ENCODE measurements at places on chromosomes 7 and 10.

GRCh38 chr10:58870070-58870469 is 306.4 kb upstream of the PHYHIPL start:
- DNase-seq: no peak

- DNase-seq: no peak
These were observed 24.3 kb upstream of the TMEM26 start for GRCh38 chr10:61477451-61477850.

GRCh38 chr7:20240080-20240926 is 23.1 kb upstream of the MACC1 start:
- no peak for DNase-seq

- no peak for DNase-seq
These were observed 45.6 kb downstream of the PDGFA start for GRCh38 chr7:473870-474604.

- DNase-seq: no peak
These were observed 704.7 kb upstream of the MBL2 start for GRCh38 chr10:53477313-53477675.

DNA sequence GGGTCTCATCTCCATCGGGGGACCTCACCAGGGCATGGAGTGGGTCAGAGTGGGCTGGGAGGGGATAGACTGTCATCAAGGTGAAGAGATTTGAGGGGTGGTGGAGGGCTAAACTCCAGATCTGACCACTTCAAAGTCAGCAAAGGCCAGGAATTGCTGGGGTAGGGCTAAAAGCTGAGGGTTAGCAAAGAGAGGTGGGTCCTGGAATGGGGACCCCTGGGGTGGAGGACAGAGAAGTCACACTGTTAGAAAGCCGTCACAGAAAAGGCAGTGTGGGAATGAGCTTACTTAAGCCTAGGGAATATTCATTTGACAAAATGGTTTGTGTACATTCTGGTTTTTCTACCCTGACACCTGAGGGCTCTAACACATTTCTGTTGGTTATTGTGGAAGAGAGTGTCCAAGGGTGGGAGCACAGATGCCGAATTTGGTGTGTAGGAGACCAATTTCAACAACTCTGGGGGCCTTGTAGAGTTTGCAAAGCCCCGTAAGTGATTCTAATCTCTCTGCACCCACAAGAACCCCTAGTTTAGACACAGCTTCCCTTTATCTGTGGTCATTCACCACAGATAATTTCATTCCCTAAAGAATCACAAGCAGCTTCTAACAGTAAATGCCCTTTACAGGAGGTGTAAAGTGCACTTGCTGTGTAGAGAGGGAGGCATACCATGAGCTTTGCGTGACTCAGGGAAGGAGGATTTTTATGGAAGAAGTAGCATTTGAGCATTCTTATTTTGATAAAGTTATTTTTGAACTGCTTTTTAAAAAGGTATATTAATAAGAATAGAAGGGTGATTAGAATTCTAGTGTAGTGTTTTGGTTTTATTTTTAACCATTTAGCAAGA is 6.4 kb downstream of the FBH1 start:
- DNase-seq: peak; percentile 39

DNA sequence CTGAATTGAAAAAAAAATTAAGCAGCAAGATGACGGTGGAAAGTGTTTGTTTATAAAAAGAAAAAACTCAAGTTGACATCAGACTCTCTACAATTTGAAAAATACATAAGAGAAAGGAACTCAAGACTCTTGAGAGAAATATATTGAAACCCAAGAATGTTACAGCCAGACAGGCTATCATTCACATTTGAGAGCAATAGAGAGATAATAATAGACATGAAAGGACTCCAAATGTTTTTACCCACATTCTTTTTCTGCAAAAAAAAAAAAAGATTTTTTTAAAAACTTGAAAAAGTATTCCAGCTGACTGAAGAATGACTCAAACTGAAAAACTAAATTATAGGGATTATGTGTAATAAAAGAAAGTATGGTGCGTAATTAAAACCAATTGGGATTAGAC is 532.4 kb downstream of the INHBA start:
- no peak for DNase-seq

DNA sequence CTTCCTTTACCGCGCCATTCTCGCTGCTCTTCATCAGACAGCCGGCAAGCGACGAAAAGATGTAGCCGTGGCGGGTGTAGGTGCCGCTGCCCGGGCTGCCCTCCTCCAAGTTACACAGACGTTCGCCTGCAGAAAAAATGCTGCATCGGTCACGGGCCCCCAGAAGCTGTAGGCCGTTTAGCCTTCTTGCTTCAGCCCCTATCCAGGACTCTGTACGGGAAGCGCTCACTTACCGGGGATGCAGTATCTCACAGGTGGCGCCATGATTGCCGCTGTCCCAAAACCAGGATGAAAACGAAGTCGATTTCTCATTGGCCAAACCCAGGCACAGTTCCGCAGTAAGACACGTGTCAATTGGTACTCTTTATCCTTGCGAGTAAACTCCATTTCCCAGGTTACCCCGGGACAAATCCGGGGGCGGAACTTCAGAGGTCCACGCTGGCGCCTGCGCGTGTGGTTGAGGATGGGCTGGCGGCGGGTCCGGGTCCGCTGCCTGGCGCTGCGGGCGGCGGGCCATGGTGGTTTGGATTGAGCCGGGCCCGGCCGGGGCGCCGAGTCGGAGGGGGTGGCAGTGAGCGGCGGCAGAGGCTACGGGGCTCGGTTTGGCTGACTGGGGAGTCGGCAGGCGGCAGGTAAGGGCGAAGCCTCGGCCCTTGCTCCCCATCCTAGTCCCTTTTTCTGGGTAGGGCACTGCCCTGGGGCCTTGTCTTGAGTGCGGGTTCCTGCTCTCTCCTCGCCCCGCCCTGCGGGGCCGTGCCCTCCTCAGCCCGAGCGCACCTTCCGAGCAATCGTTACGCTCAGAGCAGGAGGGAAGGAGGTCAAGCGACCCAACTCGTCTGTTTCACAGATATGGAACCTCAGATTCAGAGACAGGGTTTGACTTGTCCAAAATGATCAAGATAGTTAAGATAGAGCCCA is at the start of the genes EXOSC1 and ZDHHC16:
Gene EXOSC1, minus strand, starts transcription at position 285 of the 918 bp plus-strand sequence. Its CDS starts 21 bp downstream, at position 264.
Gene ZDHHC16, plus strand, starts transcription at position 454 of the 918 bp plus-strand sequence. CDS start 5,501 bp downstream, outside the sequence.
- DNase-seq: peak; percentile 98

- no peak for DNase-seq
These were observed 7.4 kb upstream of the VIM start for GRCh38 chr10:17220652-17221100.

- no peak for DNase-seq
These were observed 705 bp downstream of the SLF2 start for GRCh38 chr10:100913470-100913865.

DNA sequence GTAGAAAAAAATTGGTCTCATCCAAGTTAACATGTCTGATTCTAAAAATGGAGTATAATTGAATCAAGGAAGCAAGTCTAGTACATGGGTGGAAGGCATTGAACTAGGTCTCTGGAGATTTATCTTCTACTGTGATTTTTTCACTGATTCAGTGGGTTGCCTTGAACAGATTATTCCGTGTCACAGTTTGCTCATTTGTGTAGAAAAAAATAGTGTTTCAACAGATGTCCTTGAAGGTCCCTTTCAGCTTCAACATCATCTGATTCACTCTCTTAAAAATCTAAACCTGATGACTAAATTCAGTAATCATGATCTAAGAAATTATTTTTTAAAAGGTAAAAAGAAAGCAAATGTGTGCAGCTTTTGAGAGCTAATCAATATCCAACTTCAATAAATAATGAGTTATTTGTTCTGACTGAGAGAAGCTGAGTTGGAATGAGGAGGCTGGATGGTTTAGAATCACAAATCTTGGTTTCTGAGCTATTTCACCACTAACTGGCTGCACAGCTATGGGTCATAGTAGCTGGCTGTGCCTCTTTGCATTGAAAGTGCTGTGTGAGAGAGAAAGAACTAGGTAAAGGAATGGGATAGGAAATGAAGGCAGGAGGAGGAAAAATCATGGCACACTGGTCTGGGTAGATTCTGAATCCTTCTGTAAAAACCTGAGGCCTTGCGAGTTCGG is 221.5 kb upstream of the MDFIC start:
- DNase-seq: no peak

- DNase-seq: no peak
These were observed 7.7 kb downstream of the NEURL1 start for GRCh38 chr10:103501186-103501585.

Data from neural progenitor cell (in vitro differentiated cells).